ENCODE measurements at places on chromosomes 4 and X.

DNA sequence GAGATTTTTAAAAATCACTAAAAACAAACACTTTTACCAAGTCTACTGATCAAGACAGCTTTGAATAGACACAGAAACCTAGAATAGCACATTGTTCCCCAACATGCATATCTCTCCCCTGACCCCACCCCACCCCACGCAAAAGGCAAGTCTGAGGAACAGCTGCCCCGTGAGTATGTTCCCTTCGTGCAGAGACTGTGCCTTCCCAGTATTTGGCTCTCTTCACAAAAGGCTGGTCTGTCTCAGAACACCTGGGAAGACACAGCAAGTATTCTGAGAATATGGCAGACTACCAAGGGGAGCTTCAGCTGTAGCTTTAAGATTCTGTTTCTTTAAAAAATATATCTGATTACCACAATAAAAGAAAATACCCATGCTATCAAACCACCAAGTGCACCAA, 134.0 kb downstream of the SH3KBP1 start:
- DNase-seq: no peak

DNA sequence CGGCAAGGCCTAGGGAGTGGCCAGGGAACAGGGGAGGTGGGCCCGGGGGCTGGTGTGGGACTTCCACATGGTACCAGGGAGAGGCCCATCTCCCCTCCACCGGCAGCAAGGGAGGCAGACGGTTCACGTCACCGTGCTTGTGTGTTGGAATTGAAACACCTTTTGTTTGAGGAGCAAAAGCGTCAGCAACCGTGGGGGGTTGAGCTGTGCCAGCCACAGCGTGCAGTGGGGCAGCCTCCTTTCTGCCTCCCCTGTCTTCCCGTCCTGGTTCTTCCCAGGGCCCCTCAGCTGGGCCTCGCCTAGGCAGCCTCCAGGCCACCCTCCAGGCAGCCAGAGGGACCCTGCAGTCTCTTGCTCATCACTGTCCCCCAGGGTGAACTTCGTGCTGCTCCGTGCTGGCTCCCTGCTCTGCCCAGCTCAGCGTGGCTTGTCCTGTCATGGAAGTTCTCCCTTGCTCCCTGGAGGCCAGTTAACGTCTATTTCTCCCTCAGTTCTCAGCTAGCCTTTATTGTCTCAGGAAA, 32.1 kb upstream of the HGFAC start:
- DNase-seq: no peak

GRCh38 chr4:23594125-23594524, 295.7 kb downstream of the PPARGC1A start:
- DNase-seq: no peak

GRCh38 chrX:8278557-8278956, 107.5 kb upstream of the VCX2 start:
- DNase-seq: no peak

DNA sequence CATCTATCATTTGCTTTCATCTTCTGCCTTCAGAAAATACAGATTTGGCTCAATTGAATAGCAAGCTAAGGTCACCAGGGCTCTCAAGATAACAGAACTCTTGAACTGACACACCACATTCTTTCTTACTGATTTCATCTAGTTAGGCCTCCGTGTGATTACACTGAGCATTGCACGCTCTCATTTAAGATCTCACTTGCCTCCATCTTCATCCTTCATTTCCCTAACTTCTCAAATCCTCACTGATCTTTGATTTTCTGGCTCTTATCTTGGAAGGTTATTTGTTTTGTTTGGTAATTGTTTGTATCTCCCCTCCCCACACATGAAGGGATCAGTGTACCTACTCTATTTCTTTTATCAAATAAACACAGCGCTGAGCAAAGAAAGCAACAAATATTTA, 47.7 kb downstream of the MANBA start:
- DNase-seq: no peak

DNA sequence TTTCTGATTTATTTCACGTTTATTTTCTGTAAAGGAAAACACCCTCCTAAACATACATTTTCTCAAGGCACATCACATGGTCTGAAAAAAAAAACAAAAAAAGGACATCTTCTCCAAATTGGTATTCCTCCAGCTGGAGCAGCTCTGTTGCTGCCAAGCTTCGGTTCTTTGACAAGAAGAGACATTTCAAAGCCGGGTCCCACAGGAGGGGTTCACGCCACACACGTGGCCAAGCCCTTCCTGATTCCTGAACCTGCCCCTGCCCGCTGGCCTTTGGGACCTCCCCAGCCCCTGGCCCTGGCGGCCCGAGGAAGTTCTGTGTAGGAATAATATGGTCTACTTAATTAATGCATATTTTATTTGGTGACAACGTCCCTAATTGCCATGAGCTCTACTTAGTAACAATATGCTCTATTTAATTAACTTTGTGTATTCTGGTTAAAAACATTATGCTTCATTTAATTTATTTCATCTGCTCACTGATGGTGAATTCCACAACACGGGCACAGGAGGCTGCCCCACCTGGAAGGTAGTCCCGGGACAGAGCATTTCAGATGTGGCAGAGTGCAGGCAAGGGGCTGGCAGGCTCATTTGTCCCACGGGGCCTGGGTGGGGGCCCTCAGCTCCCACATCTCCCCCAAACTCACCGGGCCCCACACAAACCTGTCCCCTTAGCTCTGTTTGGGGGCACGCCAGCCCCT, 5.4 kb upstream of the RGS12 start:
- DNase-seq: no peak

DNA sequence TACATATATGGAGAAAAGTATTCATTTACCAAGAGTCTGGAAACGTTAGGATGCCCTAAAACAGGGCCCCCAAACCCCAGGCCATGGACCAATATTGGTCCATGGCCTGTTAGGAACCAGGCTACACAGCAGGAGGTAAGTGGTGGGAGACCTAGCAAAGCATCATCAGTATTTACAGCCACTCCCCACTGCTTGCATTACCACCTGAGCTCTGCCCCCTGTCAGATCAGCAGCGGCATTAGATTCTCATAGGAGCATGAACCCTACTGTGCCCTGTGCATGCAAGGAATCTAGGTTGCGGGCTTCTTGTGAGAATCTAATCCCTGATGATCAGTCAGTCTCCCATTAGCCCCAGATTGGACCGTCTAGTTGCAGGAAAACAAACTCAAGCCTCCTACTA, 62.3 kb downstream of the USP38 start:
- DNase-seq: no peak

GRCh38 chrX:36974911-36975310, 33.3 kb upstream of the FAM47C start:
- DNase-seq: no peak

DNA sequence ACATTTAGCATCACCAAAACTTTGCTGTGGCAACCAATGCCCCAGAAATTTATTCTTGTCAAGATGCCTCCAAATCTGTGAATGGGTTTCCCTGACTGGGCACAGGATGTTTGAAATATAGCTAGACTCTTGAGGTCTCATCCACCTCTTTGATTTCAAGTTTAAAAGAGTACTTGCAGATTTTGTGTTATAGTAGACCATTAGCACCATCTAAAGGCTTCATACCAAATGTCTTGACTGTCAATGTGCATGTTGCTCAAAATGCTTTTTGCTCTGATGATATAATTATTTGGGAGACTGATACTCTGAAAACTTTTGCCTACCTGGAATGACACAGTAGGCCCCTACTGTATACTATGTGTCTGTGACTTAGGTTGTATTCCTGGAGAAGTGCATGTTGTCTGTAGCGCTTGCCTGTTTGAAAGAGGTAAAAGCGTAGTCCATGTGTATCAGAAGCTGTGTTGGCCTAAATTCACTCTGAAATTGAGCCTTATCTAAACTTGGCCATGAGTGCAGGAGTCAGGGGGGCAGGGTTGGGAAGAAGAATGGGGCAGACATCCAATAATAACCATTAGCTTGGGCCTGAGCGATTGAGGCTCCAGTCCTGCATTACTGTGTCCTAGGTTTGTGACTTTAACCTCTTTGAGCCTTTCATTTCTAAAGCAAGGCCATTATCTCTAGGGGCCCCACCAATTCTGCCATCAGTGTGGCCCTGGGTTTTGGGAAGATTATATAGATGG, 33.8 kb downstream of the NDP start:
- no peak for DNase-seq

GRCh38 chr4:82765134-82765533, 33.5 kb downstream of the SCD5 start:
- no peak for DNase-seq
